Suppressor macrophage treated with lipopolysaccharide for 1 hour (primary cell): ENCODE measurements at places on chromosomes 6 and 20.

- DNase-seq = no peak
Measured at GRCh38 chr20:35695245-35695749, 3.9 kb downstream of the NFS1 start.

GRCh38 chr6:158379336-158379735, 67.1 kb downstream of the TULP4 start:
- no peak for DNase-seq

- no peak for DNase-seq
Measured at GRCh38 chr6:24780206-24780605, 5.5 kb downstream of the GMNN start.

GRCh38 chr6:9138936-9139335, 703.6 kb upstream of the SLC35B3 start:
- no peak for DNase-seq

DNA sequence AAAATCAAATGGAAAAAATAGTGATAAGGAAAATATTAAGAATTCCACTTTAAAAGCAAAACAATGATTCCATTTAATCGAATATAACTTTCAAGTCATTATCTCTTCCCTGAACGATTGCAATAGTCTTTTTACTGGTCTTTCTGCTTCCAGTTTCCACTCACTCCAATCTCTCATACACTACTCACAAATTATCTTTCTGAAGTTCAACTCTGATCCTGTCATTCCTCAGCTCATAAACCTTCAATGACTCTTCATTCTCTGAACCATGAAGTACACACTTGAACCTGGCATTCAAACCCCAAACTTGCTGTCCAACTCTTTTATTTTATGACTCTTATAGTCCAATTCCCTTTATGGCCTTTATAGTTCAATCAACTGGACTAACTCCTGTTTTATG, 304.1 kb upstream of the TCF21 start:
- DNase-seq = no peak

GRCh38 chr6:51161752-51162151, 343.1 kb downstream of the TFAP2B start:
- no peak for DNase-seq

DNA sequence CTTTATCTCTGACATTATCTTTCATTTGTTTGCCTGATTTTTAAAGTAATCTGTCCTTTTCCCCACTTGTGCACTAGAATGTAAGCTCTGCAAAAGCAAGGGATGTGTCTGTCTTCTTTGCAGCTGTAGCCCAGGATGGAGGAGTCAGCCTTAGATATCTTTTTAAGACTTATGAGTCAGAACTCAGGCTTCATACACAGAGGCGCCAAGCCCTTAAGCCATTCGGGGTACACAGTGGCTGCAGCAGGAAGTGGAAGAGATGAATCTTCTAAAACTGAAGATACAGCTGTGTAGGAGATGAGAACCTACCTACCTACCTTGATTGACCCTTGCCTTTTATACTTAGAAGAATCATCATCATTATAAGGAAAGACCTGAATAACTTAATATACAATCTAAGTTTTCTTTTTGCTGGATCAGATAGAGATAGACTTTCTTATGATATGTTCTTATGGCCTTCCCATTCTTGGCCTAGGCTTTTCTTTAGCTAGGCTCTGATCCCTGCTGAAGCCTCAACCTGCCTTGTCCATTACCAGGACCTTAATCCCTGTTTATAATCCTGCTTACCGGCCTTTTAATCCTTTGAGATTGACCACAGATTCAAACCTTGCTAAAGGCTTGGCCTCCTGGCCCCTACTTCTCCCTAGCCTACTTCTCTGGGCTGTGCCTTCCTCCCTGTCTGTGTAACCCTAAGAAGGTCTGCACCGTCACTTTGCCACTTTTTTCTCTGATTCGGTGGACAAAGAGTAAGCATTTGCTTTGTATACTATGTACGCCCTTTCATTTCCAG, 304.5 kb downstream of the PRL start:
- DNase-seq = no peak

GRCh38 chr6:79115553-79116182, 37.6 kb upstream of the PHIP start:
- no peak for DNase-seq

DNA sequence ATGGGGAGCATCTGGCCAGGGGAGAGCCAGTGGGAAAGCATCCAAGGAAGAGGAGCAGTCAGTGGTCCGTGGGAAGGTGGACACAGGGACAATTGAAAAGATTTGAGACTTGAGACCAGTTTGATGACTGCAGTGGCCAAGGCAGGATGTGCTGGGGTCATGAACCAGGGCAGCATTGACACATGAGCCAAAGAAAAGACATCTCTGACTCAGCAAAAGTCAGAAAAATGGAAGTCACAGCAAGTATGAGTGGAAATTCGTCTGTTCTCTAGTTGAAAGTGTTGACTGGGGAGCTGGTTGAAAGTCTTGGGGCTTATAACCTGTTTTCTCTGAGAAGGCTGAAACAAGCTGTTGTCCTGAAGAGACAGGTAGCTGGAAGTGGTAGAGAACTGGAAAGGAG, 31.3 kb downstream of the RAB22A start:
- DNase-seq = peak; percentile 21

GRCh38 chr6:22095836-22096235, 201.0 kb downstream of the PRL start:
- DNase-seq = peak; percentile 21

GRCh38 chr6:170506446-170506845, 46.7 kb downstream of the PSMB1 start:
- no peak for DNase-seq

DNA sequence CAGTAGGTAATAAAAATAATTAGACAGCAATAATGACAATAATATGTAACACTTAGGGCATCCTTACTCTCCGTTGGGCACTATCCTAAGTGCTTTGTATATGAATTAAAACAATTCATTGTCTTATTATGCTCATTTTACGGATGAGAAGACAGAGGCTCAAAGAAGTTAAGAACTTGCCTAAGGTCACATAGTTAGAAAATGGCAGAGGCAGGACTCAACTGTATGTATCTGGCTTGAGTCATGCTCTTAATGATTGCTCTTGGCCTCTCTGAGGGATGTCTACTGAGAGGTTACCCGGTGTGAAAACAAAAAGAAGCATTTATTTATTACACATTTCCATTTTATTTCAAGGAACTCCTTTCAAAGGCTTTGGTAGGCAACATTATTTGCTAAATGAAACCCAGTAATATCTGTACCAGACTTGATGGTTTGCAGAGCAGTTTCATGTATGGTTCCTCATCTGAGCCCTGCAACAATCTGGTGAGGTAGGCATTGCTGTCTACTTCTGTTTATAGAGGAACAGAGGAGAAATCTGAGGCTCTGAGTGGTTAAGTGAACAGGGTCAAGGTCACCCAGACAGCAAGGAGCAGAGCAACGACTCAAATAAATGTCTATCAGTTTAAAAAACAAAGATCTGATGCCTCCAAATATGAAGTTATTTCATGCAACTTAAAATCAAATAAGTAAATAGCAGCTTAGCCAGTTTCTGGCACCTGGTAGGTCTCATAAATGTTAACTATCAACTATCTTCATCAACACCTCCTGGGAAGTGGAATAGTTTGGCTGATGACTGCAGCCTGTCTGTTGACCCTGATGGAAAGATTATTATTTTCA, 4.2 kb upstream of the PARD6B start:
- DNase-seq = no peak

DNA sequence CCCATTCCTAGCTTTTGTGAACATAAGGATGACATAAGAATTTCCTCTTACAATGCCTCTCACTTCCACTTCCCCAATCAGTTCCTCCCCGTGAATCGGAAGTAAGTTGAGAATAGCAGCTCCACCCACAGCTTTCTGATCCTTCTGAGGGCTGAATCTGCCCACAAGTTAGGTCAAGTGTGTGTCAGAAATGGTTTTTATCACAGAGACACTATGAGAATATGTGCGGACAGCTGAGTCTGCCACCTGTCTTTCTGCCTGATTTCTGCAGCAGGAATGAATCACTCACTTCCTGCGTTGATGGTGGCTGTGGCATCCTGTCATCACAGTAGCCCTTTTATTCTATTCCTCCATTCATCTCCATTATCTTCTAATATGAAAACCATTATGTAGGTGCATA, 70.2 kb downstream of the RIN2 start:
- peak; percentile 78 for DNase-seq

DNA sequence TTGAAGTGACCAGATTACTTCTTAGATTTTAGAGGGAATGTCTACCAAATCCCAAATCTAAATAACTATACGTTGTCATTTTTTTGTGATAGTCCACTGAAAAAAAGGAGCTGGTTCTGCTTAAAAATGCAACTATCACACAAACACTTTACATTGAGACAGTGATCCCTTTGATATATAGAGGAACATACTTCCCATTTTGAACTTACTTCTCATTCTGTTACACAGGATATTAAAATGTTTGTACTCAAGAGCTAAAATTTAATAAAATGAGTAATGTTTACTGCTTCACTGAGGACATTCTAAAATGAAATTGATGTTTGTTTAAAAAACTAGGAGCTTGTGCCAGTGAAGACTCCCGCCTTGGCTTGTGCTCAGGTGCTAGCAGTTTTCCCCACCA, 174.1 kb downstream of the CARMIL1 start:
- no peak for DNase-seq
